Cortex of kidney (tissue), 1 donor: ENCODE measurements at places on chromosomes 11 and 22.

DNA sequence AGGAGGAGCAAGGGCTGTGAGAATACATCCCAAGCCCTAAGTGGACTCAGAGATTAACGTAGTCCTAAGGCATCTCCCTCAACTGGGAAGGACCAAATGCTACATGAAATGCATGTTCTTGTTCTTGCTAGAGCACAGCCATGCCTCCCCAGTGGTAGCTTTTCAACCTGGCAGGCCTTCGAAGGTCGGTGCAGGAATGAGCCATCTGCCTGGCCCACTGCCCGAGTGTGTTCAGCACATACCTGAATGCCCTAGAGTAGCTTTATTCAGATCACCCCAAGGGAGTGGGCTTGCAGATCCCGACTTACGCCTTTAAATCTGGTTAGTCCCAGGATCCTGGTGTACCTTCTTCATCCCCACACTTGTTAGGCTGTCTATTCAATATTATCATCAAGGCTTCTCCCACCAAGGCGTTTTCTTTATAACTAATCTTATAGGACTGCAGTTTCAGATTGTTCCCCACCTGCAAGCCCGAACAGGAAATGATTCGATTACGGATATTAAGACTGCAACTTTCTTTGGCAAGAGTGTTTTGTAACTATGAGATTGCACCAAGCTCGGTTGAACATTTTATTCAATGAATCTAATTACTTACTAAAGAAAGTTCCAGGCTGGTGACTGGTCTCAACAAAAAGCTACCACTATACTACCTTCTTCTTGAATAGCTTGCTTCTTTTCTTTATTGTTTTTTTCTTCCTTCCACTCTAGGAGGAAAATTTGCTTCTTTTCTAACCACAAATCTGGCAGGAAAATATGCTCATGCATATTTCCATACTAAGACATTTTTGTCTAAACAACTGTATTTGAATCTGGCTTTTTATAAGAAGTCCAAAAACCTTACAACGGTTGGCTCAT lies 115.6 kb downstream of the SGSM3 start:
- DNase-seq, result no peak

DNA sequence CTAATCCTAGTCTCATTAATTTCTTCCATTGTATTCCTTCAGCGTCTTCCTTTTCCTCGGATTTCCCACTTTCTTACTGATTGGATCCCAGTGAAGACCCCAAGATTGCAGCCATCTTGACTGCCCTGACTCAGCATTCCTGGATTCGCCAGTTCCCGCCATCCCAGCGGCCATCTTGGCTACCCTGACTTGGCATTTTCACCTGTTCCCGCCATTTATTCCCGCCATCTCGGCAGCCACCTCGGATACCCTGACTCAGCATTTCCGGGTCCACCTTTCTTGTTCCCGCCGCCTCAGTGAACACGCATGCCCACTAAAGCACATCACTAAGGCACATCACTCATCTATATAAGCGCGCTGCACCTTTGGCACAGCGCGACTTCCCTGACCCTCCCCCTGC lies 13.8 kb upstream of the OR56A3 start:
- no peak for DNase-seq

DNA sequence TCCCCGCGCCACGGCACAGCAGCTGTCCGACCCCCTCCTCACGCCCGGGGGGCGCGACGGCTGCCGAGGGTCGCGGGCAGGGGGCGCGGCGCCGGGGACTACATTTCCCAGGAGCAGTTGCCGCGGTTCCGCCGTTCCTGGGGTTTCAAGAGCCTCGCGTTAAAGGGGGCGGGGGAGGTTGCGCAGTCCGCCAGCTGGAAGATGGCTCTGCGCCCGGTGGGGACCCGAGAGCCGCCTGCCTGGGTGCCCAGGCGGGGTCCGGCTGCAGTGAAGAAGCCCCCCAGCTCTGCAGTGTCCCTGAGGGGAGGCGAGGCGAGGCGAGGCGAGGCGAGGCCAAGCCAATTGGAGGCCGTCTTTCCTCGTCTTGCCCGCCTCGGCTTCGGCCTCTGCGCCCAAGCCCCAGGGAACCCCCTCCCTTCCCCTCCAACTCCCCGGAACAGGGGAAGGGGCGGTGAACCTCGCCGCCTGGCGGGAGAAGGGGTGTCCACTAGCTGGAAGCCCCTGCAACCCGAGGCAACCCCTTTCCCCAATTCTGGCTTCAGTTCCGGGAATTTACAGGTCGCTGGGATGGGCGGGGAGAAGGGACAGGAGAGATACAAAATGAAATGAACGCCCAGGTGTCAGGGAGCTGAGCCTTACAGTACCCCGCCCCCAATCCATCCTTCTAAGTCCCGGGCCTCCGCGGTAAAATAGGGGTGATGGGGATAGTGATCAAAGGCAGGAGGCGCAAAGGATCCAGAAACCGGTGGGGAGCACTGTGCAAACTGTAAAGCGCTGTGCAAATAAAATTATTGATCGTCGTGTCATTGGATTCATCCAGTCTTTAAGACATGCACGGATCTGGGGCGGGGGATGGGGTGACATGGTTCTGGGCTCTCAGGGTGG lies 5.2 kb upstream of the GCAT start:
- no peak for DNase-seq

DNA sequence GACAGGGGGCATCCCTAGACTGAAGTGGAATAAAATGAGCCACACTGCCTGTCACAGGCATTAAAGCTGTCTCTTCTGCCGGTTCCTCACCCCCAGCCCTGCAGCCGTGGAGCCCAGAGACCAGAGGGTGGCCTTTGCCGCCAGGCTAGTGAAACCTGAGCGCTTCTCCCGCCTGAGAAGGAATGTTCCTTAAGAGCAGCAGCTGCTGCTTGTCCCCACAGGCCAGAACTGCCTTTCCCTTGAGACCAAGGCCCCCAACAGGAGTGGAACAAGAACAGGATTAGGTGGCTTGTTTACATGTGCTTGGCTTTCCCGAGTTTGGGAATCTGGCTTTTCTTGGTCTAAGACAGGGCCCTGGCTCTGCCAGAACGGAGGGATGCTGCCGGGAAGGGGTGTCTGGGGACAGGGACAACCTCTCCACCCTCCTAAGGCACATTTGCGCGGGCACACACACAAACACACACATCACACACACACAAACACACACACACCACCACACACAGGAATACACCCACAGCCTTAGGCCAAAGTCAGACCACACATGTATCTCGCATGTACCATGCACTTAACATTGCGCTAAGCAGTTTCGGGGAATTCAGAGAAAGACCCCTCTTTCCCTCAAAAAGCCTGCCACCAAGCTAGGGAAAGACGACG lies 91.8 kb downstream of the FEZ1 start:
- DNase-seq, result no peak
